ENCODE measurements at places on chromosomes 2 and 18.

DNA sequence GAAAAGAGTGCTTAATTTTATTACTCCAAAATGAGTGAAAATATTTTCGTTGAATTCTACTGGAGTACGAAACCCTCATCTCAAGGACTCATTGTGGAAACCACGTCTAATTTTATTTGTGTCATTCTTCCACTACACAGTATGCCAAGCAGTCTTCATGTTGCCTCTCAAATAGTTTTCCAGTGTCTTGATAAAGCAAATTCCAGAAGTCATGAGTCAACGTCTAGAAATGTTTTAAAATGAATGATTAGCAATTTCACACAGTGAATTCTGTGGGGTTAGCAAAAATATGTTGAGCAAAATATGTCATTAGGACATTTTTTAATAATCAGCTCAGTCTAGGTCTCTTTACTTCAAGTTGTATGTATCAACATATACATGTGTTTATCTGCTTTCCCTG is 865.5 kb downstream of the DSC3 start:
- no peak for DNase-seq

GRCh38 chr2:191869178-191869577 is 22.3 kb upstream of the CAVIN2 start:
- DNase-seq: peak; percentile 86

DNA sequence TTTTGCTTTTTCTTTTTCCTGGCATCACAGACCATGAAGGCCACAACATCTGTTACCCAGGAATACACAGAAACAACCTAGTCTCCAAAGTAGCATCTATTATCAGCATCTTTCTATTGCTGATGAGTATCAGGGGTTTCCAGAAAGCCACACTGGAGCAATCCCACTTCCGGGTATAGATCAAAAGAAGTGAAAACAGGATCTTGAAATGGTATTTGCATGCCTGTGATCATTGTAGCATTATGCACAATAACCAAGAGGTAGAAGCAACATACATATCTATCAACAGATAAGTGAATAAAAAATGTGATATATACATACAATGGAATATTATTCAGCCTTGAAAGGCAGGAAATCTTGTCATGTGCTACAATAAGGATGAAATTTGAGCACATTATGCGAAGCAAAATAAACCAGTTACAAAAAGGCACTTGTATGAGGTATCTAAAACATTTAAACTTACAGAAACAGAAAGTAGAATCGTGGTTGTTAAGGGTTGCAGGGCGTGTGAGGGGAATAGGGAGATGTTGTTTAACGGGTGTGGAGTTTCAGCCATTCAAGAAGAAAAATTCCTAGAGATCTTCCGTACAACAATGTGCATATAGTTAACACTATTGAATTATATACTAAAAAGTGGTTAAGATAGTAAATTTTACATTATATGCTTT is 115.1 kb downstream of the KCNE4 start:
- DNase-seq: no peak

GRCh38 chr2:64625299-64626145 is 28.2 kb downstream of the SERTAD2 start:
- DNase-seq: peak; percentile 59

GRCh38 chr2:23532391-23533337 is 147.7 kb downstream of the KLHL29 start:
- no peak for DNase-seq

DNA sequence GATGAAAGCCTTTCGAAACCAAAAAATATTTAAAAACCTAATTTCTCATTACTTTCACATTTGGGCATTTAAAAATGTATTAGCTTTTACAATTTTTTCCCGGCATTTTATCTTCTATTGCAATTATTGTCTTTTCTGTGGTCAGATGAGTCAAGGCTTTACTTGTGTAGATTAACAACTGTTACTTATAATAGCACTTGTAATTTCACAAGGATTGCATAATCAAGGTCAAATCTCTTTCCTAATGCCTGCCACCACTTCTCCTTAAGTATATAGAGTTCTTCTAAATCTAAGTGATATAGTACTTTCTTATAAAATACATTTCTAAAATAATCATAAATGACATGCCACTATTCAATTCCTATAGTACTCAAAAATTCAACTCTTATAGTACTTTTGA is 67.2 kb downstream of the SLC8A1 start:
- no peak for DNase-seq

- DNase-seq: no peak
Measured at GRCh38 chr18:58570360-58571064, 58.4 kb downstream of the ALPK2 start.

DNA sequence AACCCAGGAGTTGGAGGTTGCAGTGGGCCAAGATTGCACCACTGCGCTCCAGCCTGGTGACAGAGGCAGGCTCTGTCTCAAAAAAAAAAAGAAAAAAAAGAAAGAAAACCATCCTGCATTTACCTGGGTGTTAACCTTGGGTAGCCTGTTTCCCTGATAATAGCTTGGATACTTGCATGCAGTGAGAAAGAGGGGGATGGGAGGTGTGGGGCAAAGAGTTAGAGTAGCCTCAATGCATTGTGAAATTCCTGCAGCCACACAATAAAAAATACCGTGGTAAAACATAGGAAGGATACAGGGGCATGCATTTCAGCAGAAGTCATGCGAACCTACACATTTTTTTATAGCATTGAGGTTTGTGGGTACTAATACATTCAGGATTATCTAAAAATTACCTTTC is 76.6 kb upstream of the ZNF516 start:
- no peak for DNase-seq

- DNase-seq: peak; percentile 25
Measured at GRCh38 chr2:42369532-42370229, 8.7 kb upstream of the COX7A2L start.

- DNase-seq: no peak
Measured at GRCh38 chr2:87995756-87996155, 20.6 kb downstream of the RNU2-63P start.

GRCh38 chr2:105082107-105082506 is 44.2 kb downstream of the MRPS9 start:
- DNase-seq: no peak

DNA sequence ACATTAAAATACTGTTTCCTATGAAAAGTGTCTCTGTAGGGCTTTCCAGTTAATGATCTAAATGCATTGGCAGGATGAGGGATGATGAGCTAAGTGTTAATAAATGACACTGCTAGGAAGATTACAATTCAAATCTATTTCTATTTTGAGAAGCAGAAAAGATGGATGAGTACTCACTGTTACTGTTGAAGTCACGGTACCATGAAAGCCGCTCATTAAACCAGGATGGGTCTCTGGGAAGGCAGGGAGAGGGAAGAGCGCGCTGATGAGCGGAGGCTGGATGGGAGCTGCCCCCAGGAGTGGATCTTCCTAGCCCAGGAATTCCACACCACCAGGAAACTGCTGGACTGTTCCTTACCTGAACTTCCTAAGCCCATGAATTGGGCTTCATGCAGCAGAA is 27.1 kb upstream of the TXNDC2 start:
- DNase-seq: no peak

- no peak for DNase-seq
Measured at GRCh38 chr18:52216666-52217065, 123.3 kb upstream of the DCC start.

GRCh38 chr2:126739141-126739540 is 83.2 kb downstream of the GYPC start:
- no peak for DNase-seq

- no peak for DNase-seq
Measured at GRCh38 chr2:23604731-23605130, 219.8 kb downstream of the KLHL29 start.

DNA sequence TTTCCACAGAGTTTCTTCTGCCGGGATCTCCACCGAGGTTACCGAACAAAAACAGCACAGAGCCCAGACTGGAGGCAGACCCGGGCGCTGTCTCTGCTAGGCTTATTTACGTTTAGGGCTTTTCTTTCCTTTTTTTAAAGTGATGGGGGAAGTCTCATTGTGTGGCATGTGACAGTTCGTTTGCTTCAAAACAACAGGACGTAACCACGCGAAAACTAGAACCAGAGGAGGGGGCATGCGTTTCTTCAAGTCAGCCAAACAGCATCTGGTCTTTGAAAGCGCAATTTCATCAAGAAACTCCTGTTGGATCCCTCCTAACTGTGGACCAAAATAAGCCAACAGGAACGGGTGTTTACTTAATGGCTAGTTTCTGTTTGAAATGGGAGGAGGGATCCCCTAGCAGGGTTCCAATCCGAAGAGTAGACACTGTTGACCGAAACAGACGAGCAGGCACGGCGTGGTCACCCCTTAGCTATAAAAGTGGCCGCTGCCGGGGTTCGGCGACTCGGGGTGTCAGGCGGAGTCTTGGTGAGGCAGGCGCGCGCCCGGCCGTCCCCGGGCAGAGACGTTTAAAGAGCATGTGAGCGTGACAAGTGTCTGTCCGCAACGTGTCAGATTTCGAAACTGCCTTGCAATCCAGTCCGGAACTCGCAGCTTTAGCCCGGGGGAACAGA is 997 bp upstream of the TGIF1 start:
- peak; percentile 80 for DNase-seq

- DNase-seq: peak; percentile 29
Measured at GRCh38 chr2:207113414-207113813, 52.3 kb downstream of the KLF7 start.

GRCh38 chr2:25358836-25359235 is 17.1 kb upstream of the DNMT3A start:
- no peak for DNase-seq

DNA sequence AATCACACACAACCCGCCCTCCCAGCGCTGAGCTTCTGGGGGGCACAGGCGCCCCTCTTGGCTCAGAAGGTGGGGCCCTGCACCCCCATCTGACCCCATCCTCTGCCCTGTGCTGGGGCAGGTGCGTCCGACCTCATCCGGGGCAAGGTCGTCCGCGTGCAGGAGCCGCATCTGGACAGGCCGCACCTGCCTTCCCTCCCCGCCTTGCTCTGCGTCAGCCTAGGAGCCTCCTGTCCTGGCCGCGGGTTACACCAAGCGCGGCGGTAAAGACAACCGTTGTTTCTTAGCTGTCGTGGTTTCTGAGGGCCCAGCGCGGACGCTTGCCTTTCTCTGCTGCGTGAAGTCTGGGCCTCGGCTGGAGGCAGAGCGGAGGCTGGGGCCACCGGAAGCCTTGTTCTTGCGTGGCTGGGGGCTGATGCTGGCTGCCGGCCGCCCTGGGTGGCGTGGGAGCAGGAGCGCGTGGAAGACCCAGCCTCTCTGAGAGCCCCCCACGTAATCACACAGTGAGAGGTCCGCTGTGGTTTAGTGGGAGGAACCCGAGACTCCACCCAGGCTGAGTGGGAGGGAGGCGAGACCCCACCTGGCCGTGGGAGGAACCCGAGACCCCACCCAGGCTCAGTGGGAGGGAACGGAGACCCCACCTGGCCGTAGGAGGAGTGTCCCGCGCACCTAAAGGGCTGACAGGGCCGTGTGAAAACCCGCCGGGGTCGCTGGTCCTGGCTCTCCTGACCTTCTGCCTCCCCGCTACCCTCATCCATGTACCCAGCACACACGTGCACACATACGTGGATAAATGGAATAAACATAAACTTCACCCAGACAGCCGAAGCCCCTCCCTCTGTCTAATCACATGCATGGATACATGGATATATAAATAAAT is 51.8 kb downstream of the KCNG2 start:
- no peak for DNase-seq

DNA sequence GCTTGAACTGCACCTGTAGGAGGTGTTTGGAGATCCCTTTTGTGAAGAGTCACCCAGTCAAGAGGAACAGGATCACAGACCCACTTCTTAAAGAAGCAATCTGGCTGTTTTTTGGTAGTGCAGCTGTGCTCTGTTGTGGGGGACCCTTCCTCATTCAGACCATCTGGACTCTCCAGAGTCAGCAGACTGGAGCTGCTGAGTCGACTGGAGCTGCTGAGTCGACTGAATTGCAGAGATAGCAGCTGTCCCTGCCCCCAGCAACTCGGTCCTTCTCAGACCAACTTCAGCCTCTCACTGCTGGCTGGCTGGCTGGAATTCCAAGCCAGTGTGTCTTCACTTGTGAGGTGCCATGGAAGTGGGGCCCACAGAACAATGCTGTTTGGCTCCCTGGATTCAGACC is 56.8 kb downstream of the GTF3C3 start:
- DNase-seq: no peak

DNA sequence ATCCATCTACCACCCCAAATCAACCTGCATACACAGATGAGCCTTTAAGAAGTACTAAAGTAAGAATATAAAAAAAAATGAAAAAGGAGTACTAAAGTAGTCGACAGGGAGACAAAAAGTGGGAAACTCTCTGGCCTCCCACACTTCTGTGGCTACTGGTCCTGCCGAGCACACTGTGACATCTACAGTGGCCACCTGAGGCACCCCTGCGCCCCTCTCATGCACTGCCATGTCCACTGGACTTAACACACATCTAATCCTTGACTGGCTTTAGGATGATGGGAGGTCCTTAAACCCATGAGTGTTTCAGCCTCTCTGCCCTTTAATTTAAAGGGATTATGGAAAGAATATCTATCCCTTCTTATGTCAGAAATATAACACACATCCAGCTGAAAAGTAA is 71.2 kb downstream of the MREG start:
- DNase-seq: no peak

GRCh38 chr2:36338827-36339145 is 16.8 kb upstream of the CRIM1 start:
- no peak for DNase-seq

- peak; percentile 89 for DNase-seq
Measured at GRCh38 chr2:96868555-96869280, 1.2 kb downstream of the SEMA4C start.

- peak; percentile 8 for DNase-seq
Measured at GRCh38 chr2:107804608-107805498, 21.8 kb upstream of the RGPD4 start.

DNA sequence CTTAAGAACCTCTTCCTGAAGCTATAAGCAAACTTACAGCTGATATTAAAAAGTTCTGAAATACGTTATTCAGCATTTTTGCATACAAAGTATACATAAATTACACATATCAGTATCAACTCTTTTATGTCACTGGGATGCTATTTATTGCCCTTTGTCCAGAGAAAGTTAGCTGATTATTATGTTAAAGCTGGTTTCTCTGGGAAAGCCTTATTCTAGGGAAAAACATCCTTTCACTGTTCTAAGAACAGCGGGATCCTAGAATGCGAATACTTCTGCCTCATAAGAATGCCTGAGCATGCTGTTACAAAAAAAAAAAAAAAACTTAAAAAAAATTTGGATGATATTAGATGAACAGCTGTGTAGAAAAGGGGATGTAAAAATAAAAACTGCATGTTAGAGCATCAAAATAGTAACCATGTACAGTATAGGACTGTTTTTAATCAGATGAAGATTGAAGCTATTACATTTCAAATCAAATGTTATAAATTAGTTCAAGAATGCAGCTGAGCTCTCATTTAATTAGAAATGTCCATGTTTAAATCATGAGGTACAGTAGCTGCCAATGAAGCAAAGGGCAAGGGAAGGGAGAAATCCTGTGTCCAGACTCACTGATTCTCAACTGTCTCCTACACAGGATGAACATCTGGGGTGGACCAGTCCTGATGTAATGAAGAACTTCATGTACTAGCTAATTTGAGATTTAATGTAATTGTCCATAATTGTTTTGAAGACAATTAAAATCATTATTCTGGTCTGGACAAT is 8.2 kb downstream of the FTCDNL1 start:
- no peak for DNase-seq

GRCh38 chr2:18368008-18368407 is 192.4 kb downstream of the RDH14 start:
- no peak for DNase-seq

GRCh38 chr2:30670453-30670852 is 136.8 kb downstream of the CAPN13 start:
- DNase-seq: no peak

- DNase-seq: no peak
Measured at GRCh38 chr2:220586980-220587530, 959.6 kb downstream of the SLC4A3 start.
